ENCODE measurements at places on chromosomes 11 and 22.

DNA sequence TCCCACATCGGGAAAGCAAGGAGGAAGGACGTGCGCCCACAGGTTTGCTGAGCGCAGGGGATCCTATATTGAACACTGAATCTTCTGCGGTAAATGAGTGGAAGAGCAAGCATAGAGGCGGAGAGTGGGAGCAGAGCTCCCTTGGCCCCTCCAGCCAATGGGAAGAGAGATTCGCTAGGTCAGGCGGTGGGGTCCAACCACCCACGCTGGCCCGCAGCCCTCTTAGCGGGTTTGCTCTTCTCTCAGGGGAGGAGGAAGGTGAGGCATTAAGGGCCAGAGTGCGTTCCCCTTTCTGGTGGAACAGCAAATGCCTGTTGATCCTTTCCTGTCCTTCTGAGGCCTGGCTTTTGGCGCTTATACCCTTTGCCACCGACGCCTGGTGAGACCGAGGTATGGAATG is 10.6 kb downstream of the NLRP14 start:
- no peak for DNase-seq

DNA sequence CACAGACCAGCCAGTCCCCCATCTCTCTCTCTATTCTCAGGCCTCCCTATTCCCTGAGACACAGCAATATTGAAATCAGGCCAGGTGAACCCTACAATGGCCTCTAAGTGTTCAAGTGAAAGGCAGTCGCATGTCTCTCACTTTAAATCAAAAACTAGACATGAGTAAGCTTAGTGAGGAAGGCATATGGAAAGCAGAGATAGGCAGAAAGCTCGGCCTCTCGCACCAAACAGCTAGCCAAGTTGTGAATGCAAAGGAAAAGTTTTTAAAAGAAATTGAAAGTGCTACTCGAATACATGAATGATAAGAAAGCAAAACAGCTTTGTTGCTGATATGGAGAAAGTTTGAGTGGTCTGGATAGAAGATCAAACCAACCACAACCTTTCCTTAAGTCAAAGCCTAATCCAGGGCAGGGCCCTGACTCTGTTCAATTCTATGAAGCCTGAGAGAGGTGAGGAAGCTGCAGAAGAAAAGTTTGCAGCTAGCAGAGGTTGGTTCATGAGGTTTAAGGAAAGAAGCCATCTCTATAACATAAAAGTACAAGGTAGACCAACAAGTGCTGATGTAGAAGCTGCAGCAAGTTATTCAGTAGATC is 19.8 kb upstream of the MPZL2 start:
- DNase-seq: no peak

DNA sequence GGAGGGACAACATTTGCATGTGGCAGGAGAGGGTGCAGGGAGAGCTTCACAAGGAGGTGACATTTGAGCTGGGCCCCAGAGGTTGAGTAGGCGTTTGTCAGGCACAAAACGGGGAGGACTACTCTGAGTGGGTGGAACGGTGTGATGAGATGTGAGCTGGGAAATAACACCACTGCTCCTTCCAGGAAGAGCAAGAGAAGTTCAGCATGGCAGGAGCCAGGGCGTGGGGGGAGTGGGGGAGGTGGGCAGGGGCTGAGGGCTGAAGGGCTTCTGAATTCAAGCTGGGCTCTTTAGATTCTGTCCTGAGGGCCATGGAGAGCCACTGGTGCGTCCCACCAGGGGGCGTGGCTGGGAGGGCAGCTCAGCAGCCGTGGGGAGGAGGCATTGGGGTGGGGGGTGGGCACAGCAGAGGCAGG is 54.2 kb downstream of the OTOG start:
- no peak for DNase-seq

GRCh38 chr11:7449211-7449840 is 36.0 kb upstream of the OLFML1 start:
- no peak for DNase-seq

DNA sequence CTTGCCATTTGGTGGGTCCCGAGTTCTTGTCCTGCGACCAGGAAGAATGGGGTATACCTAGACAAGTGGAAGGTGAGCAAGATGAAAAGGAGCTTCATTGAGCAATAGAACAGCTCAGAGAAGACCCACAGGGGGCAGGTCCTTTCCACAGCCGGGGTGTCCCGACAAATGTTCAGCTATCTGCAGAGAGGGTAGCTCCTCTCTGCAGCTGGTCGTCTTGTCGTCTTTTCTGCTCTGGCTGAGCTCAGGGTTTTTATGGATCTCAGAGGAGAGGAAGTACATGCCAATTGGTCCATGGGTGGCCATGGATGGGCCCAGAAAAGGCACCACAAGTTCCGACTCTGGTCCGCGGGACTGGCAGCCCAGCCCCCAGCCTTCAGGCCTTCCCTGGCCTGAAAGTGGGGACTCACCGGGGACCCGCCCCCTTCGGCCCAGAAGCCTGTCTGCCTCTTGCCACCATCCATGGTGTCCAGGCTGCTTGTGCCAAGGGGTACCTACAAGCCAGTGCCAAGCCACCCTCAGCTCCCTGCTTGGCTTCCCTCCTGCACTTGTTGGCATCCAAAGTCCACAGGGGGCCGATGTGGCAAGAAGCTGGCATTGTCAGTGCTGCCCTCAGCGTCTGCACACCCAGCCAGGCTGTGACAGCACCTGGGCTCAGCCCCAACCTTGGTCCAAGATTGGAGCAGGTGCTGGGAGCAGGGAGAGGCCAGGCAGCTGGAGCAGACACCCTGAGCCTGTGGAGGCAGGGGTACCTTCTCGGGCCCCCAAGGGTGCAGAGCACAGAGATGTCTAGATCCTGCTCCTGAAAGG is 438.9 kb downstream of the TBC1D22A start:
- no peak for DNase-seq

DNA sequence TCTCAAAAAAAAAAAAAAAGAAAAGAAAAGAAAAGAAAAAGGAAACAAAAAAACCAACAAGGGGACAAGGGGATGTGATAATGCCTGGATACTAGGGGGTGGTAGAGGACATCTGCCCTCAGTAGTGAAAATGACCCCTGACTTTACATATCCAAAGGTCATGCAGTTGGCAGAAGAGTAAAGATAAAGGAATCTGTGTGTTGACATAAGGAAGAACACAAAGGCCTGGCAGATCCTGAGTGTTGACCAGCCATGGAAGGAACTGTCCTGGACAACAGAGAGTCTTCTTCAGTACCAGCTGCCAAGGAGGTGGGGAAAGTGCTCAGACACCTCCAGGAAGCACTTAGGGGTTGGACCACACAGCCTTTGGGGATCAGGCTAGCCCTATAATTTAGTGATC is 12.6 kb downstream of the SLC43A1 start:
- DNase-seq: no peak

DNA sequence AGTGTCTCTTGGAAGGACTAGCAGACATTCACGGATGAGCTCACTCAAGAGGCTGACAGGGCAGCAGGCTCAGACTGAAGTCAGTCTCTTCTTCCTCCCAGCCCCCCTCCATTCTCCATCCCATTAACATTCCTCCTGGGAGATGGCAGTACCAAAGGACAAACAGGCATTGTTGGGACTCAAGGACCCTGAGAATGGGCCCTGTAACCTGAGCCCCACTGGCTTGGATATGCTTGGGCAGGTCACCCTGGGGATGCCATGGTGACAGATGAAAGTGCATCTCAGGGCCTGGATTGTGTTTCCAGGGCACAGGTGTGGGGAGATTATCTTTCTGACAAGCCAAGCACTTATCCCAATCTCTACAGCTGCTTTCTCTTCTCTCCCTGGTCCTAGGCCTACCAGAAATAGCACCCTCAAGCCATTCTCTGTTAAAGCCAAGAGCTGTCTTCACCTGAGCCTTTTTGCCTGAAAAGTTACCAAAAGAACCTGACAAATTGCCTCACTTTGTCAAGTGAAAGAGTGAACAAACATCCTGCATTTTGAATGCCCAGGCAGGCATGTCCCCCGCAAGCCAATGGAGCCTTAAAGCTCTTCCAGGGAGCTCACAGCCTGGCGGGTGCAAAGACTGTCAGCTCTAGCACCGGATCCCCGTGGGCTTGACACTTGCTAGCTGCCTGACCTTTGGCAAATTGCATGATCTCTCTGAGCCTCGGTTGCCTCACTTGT is 366.0 kb upstream of the NARS2 start:
- no peak for DNase-seq

- DNase-seq: no peak
Observed at GRCh38 chr11:73510877-73511276, 87.0 kb downstream of the FAM168A start.

GRCh38 chr11:27913650-27914049 is 194.3 kb downstream of the KIF18A start:
- no peak for DNase-seq

Measured in stimulated activated CD4-positive, alpha-beta T cell treated with anti-CD3 and anti-CD28 coated beads, Interleukin-2, amount 100 ng/mL, for 24 hours (primary cell).